Pulmonary artery endothelial cell (primary cell): ENCODE measurements at places on chromosomes 5 and 9.

- no peak for DNase-seq
Observed at GRCh38 chr9:4048441-4048840, 251.4 kb downstream of the GLIS3 start.

DNA sequence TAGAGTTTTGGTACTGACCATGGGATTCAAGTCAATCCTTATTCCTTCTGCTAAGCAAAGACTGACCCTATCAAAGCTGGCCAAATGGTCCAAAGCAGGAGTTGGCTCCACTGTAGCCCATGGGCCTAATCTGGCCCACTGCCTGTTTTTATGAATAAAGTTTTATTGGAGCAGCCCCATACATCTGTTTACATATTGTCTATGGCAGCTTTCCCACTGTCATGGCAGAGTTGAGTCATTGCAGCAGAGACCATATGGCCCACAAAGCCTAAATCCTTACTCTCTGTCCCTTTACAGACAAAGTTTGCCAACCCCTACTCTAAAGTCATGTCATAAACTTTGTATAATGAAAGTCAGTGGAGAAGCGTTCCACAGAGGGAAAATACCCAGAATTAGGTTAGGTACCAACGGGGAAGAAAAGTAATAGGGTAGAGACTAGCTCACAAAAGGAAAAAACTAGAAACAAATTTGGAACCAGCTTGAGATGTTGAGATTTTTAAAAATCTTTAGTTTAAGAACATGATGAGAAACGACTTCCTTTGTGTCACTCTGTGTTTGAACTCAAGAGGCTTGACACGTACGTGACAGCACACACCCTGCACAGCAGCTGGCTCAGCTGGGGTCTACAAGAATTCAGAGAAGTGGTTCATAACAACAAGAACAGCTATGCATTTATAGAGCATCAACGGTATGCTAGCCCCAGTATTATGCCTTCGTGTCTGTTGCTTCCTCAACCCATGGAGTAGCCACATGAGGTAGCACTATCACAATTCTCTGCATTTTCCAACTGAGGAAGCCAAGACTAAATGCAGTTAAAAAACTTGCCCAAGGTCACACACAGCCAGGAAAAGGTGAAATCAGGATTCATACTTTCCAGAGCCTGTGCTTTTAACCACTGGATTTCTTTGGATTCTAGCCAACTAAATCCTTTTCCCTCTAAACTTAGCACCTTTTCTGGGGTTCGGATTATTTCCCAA, 198.9 kb upstream of the WWC1 start:
- DNase-seq = no peak

GRCh38 chr5:633501-633955, 21.4 kb downstream of the CEP72 start:
- no peak for DNase-seq

GRCh38 chr9:104539275-104539674, 2.6 kb upstream of the OR13C3 start:
- no peak for DNase-seq

- DNase-seq = no peak
Observed at GRCh38 chr5:41191249-41191648, 22.1 kb downstream of the C6 start.

DNA sequence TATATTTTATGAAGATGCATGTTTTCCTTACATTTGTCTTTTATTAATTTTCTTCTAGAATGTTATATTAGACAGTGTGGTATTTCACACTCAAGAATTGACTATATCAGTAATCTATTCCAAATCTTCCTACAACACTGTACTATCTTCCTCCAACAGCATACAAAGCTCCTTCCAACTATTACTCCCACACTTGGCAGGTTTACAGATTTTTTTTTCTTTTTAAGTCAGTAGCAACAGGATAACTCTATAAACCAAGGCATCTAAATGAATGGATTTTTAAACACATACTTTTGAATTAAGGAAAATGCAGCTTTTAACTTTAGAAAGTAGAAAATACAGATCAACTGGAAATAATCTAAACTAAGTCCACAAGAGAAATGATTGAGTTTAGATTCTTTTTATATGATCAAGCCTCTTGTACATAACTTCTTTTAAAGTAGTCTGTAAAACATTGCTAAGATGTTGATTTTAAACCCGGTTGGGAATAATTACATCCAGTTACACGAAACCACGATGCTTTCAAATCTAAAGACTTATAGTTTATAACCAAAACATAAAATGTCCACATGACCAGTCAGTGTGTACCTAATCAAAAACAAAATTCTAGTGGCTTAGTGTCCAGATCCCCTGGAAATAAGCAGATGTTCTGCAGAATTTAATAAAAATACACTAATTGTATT, 281.6 kb downstream of the ADAMTS6 start:
- DNase-seq = no peak

DNA sequence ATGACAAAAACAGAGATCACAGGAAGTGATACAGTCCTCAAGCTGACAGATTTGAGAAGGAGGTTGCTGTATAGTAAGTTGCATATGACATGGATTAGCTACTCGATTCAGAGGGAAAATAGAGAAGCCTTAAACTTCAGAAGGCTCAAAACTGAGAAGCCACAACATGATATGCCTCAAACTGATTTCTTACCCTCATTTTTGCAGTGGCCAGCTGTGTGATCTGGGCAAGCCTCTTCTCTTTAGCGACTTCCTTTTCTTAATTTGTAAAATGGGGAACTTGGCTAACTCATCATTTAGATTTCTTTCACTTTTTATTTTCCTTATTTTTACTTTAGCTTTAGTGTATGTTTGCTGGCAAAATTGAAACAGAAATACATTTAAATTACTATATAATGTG, 421.1 kb downstream of the KIF4B start:
- DNase-seq = no peak

DNA sequence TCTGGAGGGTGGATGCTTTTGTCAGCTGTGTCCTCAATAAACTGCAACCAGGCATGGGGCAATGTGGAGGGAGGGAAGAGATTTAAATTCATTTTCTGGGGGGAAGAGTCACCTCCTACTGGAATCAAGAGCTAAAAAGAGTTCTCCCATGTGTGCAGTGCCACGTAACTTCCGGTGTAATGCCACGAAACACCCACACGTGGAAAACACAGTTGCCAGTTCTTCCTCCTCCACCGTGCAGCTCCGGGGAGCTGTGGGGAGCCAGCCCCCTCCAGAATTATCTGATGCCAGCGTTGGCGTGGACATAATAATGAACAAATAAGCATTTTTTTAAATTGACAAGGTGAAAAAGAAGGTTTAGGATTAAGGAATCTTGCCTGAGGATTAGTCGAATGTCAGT, 32.1 kb upstream of the MED10 start:
- DNase-seq = no peak

DNA sequence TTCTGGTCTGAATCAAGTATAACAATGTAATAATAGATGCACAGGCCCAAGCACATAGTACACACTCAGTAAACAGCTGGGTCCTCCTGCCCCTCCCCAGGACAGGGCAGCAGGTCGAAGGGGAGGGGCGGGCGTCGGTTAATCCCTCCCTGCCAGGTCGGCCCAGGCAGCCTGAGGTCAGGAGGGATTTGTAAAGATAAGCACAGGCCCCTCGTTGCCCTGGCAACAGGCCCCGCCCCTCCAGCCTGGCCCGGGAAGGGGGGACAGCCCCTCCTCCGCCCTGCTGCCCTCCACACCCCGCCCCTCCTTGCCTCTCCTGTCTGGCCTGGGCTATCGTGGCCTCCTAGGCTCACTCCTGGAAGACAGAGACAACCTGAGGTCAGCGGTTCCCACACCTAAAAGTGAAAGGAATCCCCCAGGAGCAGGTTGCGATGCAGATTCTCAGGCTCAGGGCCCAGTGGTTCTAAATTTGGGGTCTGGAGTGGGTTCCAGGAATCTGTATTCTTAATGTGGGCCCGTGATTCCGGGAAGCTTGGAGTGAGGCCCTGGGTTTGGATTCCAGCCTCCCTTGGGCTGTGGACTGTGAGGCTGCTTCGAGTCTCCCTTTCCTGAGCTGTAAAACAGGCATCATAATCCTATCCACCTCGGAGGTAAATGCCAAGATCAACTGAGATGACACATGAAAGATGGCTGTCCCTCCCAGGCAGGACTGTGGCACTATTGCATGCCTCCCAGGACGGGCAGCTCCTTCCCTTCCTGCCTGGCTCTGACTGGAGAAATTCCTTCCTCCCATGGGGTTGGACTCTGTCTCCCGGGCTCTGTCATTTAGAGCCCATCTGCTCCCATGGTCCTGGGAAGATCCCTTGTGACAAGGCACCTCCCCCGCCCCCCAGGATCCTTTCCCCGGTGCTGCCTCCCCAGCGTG, 4.4 kb downstream of the CRB2 start:
- DNase-seq = no peak

GRCh38 chr5:179416114-179416822, 71.0 kb upstream of the ADAMTS2 start:
- DNase-seq = no peak

GRCh38 chr5:159861086-159861485, 55.2 kb upstream of the ADRA1B start:
- DNase-seq = no peak

- DNase-seq = no peak
Observed at GRCh38 chr9:108333530-108333983, 522.2 kb downstream of the ACTL7B start.

DNA sequence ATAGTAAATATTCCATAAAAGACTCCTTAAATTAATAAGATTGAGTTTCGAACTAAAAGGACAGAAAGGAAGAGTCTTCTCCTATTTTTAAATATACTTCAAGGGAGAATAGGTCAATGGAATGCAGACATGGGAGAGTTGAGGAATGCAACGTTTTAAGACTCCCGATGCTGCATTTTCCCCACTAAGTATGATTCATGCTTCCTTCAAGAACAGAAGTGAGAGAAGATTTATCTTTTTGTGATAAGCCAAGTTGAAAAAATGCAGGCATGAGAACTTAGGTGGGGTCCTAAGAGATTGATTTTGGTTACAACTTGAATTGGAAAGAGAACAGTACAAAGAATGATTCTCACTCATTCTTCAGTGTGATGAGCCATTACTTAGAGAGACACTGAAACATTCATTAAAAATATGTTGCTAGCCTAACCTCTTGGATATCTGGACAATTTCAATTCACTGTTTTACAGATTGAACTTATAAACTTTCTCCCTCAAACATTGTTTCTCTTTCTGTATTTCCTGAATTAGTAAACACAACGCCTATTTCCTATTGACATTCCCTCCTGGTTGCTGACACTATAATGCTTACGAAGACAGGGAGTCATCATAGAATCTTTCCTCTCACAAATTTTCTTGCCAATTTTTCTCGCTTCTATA, 1666.1 kb upstream of the WWC1 start:
- no peak for DNase-seq

DNA sequence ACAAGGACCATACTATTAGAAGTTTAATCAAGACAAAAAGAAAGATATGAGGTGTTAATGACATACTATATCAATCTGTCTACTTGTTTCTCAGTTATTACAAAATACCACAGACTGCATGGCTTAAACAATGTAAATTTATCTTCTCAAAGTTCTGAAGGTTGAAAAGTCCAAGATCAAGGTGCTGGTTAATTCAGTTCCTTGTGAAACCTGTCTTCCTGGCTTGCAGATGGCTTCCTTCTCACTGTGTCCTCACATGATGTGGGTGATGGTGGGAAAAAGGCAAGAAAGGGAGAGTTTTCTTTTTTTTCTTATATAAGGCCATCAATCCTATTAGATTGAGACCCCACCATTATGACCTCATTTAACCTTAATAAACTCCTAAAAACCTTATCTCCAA, 15.6 kb upstream of the SPINK14 start:
- no peak for DNase-seq

GRCh38 chr5:37940931-37941623, 101.2 kb upstream of the GDNF start:
- DNase-seq = no peak

DNA sequence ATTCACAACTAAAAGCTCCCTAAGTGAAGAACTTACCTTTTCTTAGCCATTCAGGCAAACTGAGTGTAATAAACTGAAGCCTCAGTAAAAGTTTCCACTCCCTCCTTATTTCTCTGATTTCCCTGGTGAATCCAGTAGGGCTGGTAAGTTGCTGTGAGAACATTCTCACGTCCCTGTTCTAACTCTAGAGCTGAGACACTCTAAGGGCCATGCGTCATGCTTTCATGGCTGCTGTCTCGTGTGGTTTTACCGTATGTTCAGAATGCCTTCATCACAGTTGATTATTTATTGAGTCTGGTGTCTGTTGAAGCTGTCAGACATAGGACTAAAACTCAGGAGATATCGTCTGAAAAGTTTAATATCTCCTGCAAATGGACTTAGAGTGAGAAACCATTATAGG, 1.3 kb downstream of the OR2S2 start:
- DNase-seq = no peak

GRCh38 chr5:17455942-17456341, 42.1 kb upstream of the TAF11L2 start:
- DNase-seq = no peak

DNA sequence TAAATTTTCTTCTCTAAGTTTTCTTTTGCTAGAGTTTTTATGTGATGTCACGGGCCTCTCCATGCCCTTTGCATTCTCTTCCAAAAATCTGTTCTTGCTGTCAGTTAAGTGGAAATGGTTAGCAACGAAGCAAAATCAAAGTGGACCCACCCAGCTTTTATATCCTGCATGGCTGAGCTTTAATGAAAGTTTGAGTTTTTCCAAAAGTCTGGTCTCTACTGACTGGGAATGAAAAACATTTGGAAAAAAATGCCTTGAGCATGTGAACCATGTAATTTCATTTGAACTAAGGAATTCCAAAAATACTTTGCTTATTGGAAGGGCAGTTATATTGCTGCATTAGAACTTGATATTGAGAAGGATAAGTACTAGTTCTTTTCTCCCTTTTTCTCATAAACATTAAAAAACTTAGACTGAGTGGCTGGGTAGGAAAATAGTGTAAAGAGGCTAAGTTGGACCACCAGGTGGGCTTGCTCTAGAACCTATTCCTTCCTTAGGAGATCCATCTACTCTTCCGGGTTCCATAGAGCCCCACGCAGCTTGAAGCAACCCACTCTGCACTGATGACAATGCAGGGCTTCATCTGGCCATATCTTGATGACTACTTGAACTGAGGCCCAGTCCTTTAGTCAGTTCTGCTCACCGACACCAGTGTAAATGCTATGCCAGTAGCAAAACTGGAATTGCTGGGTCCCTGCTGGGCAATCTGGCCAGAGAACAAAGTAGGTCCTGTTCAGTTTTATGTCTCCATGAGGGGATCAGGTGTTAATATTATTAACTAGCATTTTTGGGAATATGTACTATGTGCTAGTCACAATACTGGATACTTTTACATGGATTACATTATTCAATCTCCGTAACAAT, 17.4 kb upstream of the RIC1 start:
- no peak for DNase-seq

- DNase-seq = no peak
Observed at GRCh38 chr5:132561601-132562000, 4.8 kb downstream of the RAD50 start.

- DNase-seq = no peak
Observed at GRCh38 chr9:126704157-126704891, 90.6 kb downstream of the LMX1B start.

GRCh38 chr9:126131066-126132010, 195.3 kb upstream of the MVB12B start:
- no peak for DNase-seq
